ENCODE measurements at places on chromosomes 1 and 21.

DNA sequence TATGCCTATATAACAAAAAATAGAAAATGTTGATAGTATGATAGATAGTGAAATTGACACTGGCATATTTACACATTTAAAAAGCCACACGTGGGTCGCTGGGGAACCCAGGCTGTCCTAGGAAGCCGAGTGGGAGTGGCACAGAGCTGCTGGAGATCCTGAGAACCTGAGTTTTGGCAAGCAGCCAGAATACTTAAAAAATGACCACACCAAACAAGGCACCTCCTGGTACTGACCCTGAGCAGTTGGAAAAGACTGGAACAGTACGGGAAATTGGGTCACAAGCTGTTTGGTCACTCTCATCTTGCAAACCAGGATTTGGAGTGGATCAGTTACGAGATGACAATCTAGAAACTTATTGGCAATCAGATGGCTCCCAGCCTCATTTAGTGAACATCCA, 111.5 kb downstream of the ZFYVE9 start:
- no peak for DNase-seq

DNA sequence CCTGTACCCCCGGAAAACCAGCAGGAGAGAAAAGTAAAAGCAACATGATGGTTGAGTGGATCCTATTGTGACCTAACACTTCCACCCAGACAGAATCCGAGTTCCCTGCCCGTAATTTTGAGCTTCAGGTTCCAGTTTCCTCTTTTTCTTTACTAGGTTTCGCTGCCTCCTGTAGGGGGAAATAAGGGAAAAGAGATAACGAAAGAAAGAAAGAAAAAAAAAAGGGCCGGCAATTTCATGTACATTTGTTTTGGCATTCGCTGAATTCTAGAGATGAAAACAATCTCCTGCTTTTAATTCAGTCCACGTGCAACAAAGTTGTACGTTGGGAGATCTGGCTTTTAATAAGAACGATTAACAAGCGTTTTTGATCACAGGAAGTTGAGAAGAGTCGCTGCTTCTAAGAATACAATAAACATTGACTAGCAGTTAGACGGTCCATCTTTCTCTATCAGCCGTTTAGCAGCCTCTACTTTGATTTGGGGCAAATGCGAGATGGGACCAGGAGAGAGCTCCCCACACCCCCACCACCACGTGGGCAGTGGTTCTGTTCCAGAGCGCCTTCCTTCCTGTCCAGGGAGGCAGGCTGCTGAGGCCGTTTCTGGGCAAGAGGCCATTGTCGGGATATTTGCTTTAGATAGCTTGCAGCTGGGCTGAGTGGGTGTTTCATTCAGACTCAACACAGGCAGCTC, 155.9 kb upstream of the RUNX1 start:
- no peak for DNase-seq

DNA sequence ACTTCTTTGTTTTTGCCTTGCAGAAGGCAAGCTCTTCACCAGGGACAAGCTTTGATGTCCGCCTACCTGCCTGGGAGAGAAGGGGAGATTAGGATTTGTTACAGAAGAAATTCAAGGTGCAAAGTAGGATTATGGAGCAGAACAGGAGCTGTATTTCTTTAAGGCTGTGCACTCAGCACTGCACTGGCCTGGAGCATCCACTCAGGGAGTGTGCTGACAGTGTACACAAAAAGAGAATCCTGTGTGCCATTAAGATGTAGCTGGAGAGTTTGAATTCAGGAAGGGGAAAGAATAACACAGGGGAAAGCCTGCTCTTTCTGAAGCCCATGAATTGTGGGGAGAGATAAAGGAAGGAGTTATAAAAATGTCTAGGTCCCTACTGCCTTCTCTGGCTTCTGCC, 137.7 kb upstream of the ETS2 start:
- DNase-seq = no peak

DNA sequence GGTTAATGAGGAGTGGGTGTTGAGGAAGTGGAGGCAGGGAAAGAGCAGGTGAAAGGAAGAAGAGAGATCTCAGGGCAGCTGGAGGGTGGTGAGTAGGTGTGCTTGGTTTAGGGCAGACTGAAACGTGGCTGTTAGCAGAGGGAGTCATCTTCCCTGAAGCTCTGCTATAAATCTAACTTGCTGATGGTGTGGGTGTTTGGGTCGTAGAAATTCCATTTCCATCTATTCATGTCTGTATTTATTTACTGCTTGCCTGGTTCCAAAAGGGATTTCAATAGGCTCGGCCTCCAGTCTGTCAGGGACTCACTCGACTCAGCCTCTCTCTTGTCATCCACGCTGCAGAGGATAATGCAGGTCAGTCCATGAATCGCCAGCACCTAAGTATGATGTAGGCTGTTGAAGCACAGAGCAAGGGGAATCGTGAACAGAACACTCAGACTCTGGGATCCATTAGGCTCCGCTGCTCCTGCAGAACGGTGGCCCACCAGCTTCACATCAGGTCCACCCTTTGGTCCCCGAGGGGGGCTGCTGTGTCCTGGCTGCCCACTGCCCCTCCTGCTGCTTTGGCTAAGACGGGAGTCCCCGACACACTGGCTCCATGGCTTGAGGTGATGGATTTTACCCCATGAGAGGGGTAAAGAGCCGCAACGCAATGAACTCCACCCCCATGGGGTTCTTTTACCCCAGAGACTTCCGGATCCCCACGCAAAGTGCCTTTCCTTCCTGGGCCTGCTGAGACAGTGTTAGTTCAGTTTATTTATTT, 156.2 kb downstream of the RHOU start:
- no peak for DNase-seq

GRCh38 chr1:202615501-202616354, 94.5 kb downstream of the SYT2 start:
- DNase-seq = no peak

- no peak for DNase-seq
Observed at GRCh38 chr1:235872270-235872669, 5.6 kb upstream of the LYST start.

GRCh38 chr1:63813829-63814277, 40.0 kb downstream of the ROR1 start:
- DNase-seq = no peak

- DNase-seq = no peak
Observed at GRCh38 chr1:67937651-67938050, 104.4 kb upstream of the GNG12 start.

- no peak for DNase-seq
Observed at GRCh38 chr1:220425852-220426251, 102.1 kb upstream of the MARK1 start.

DNA sequence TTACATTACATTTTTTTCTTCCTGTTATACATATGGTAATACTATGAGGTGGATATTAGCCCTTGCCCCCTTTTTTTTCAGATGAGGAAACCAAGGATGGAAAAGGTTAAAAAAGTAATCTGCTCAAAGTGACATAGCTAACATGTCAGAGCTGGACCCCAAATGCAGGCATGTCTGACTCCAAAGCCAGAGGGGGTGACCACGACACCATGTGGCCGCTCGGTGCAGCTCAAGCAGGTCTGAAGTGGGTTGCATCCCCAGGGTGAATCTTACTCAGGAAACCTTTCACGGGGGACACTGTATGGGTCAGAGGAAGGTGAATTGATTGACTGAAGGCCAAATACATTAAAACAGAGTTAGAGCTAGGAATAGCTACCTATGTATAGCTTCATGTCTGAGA, 34.8 kb downstream of the CD34 start:
- no peak for DNase-seq

- no peak for DNase-seq
Observed at GRCh38 chr1:21941370-21941769, 4.3 kb upstream of the HSPG2 start.

Data from CD4-positive, alpha-beta memory T cell (primary cell).